ENCODE measurements at places on chromosomes 2 and 18.

GRCh38 chr2:235458839-235459273, 35.0 kb upstream of the AGAP1 start:
- no peak for DNase-seq

- peak; percentile 59 for DNase-seq
These were observed 110.5 kb downstream of the ACKR3 start for GRCh38 chr2:236679884-236680860.

- no peak for DNase-seq
These were observed 130.9 kb upstream of the SMAD7 start for GRCh38 chr18:49081511-49082155.

DNA sequence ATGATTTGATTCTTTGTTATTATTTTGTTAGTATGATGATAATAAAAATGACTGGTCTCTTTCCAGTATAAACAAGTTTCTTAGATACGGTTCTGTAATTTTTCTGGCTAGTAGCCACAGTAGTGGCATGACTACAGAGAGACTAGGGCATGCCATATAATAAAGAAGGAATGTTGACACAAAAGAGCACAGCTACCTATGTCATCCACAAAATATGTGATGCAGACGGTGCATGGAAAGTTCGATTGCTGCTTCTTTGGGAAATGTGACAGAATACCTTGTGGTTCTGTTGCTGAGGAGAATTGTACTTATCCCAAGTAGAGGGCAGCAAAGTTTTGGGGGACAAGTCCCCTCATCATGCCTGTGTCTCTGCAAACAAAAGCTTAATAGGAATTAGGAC, 26.1 kb upstream of the SETBP1 start:
- no peak for DNase-seq

GRCh38 chr2:135252805-135253458, 200.8 kb downstream of the RAB3GAP1 start:
- no peak for DNase-seq

DNA sequence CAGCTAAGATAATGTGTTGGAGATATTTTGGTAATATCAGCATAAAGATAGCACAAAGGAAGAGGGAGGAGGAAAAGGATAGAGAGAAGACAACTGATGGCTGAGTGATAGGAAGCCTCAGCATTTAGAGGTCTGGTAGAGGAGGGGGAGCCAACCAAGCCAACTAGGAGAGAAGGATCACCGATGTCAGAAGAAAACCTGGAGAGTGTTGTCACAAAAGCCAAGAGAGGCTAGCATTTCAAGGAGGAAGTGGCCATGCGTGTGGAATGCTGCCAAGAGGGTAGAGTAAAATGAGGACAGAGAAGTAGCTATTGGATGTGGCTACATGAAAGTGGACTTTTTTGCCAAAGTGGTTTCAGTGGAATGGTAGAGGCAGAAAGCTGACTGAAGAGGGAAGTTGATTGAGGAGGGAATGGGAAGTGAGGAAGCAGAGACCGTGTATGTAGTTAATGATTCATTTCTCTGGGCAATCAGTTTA, 34.3 kb downstream of the LCLAT1 start:
- no peak for DNase-seq

GRCh38 chr2:157032017-157032416, 225.5 kb upstream of the GALNT5 start:
- DNase-seq: peak; percentile 59

- DNase-seq: no peak
These were observed 314.9 kb upstream of the NRP2 start for GRCh38 chr2:205367331-205367935.

- DNase-seq: no peak
These were observed 41.9 kb upstream of the ZFP36L2 start for GRCh38 chr2:43268066-43268953.

DNA sequence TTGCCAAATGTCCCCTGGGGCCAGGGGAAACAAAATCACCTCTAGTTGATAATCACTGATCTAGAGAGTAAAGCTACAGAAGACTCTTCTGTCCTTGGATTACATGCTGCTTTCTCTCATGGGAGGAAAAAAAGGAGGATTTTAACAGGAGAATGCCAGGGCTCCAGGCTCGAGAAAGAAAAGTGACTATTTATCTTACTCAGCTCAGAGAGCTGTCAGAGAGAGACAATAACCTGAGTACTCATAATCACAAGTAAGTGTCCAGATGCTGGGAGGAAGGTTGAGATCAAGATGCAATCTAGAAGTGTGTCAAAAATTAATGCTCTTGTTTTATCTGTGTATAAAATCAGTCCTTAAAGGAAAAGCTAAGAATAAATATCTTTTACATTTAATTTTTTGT, 133.3 kb downstream of the PTRHD1 start:
- DNase-seq: no peak

GRCh38 chr2:200993097-200993496, 29.6 kb upstream of the ORC2 start:
- no peak for DNase-seq

GRCh38 chr2:120710256-120710655, 25.4 kb upstream of the GLI2 start:
- no peak for DNase-seq

DNA sequence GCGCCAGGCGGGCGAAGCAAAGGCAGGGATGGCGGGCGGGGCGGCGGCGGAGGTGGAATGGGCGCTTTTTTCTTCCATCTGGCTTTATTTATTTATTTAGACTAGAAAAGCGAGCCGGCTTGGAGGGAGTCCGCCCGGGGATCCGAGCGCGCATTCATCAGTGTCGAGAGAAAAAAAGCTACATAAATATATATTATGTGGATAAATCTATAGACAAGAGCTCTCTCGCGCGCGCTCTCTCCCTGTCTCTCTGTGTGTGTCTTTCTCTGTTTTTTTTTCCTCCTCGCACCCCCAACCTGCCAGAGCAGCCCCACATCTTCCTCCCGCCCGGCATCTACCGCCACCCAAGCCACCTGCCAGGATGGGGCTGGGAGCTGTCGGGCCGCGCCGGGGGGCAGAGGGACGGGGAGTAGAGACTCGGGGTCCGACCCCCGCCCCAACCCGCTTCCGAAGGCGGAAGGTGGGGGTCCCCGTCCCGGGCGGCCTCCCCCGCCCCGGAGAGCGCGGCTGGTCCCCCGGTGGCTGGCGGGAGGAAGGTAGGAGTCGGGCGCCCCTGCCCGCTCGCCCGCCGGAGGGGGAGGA, 972 bp upstream of the CELF4 start:
- no peak for DNase-seq

DNA sequence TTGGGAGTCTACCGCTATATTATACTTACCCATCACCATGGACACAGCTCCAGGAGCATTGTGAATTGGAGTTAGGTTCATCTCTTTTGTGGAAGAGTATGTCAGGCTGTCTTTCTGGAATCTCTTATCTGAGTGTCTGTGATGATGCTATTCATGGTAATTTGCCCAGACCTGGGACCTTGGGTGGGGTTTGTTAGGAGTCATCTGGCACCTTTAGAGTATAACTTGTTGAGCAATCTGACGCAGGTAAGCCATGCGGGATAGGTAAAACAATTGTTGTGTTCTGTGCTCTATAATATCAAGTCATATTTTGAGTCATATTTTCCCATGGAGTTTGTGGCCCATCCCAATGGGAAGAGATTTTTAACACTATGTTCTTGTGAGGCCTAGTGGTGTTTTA, 49.7 kb upstream of the MAPRE2 start:
- DNase-seq: no peak

DNA sequence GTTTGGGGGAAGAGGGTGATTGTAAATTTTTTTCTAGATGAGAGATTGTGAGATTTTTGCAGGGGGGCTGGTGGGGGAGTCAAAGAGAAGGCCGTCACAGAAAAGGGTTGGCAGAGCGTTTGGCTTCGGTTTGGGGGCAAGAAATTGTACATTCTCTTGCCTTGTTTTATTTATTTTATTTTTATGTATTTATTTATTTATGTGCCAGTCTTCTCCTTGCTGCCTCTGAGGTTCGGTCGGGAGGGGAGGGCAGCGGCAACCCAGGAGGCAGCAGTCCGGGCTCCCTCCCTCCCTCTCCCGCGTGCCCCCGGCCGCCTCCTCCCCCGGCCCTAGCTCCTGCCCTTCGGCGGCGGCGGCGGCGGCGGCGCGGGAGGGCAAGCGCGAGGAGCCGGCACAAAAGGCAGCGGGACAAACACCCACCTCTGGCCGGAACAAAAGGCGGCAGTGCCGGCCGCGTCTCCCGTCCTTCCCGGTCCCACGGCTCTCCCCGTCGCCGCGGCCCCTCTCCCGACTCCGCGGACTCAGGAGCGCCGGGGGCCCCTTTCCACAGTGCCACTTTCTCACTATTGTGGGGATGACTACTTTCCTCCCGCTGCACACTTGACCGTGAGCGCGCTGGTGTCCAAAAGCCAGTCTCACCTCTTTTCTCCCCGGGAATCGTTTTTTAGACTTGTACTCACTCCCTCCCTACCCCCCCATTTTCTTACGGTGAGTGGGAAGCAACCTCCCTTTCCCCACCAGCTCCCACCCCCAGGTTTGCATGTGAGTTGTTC, 1.2 kb downstream of the BCL11A start:
- DNase-seq: no peak

DNA sequence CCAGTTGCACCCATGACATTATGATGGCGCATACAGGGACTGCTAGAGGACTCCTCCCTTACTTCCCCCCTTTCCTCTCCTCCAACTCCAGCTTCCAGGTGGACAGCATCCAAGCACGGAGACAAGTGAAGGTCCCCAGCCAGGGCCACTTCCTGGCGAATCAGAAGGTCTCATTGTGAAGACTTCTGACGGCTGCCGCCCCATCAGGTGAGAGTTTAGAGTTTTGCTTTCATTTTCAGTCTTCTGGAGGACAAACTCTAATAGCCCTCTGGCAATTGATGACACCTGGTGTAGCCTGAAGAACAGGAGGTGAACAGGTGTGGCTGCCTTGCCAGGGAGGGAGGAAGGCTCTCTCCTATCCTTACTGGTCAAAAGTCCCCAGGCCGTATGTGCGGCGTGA, 77.3 kb upstream of the KCNH7 start:
- DNase-seq: no peak

GRCh38 chr2:133863106-133863800, 295.0 kb upstream of the NCKAP5 start:
- no peak for DNase-seq

- peak; percentile 85 for DNase-seq
These were observed 47.4 kb upstream of the SMAD7 start for GRCh38 chr18:48997985-48998831.

DNA sequence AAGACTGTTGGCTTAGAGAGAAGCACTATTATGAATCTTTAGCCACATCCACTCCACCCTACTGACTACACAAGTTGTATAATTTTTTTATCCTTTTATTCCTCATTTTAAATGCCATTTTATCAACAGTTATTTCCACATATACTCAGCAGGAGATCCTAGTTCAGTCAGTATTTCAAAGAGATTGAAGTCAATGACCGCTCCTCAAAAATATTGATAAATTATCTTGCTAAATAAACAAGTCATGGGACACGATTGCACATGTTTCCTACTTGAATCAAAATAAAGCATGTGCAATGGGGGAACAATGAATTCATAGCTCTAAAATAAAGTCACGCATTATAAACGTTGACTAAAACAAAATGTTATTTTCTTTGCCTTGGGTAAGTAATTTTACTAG, 496.5 kb downstream of the LRRTM4 start:
- DNase-seq: no peak

- no peak for DNase-seq
These were observed 32.0 kb upstream of the MAP2 start for GRCh38 chr2:209391776-209392401.

GRCh38 chr18:77061946-77062517, 70.6 kb downstream of the MBP start:
- DNase-seq: no peak

DNA sequence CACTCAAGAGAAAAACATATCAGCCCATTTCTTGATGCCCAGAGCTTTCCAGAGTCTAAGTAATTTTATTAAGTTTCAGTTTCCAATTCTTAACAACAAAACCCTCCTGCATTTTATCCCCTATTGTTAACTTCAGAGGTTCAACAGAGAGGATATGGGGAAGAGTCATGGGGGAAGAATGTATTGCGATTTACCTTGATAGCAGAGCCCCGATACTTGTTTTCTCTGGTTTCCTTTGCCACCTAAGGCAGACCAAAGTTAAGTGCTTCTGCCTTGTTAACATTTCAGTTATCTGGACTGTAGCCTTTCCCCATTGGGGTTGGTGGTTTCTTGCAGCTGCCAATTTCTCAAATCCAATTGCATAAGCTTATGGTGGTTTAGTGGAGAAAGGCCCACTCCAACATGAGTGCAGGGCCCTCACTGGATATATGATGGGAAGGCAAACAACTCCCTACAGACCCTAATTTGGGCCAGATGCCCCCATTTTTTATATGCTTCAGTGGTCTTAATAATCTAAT, 82.0 kb upstream of the ITGB6 start:
- DNase-seq: no peak

- DNase-seq: no peak
These were observed 46.8 kb upstream of the ANXA4 start for GRCh38 chr2:69694894-69695849.

- DNase-seq: no peak
These were observed 14.3 kb upstream of the MC5R start for GRCh38 chr18:13809531-13810255.

DNA sequence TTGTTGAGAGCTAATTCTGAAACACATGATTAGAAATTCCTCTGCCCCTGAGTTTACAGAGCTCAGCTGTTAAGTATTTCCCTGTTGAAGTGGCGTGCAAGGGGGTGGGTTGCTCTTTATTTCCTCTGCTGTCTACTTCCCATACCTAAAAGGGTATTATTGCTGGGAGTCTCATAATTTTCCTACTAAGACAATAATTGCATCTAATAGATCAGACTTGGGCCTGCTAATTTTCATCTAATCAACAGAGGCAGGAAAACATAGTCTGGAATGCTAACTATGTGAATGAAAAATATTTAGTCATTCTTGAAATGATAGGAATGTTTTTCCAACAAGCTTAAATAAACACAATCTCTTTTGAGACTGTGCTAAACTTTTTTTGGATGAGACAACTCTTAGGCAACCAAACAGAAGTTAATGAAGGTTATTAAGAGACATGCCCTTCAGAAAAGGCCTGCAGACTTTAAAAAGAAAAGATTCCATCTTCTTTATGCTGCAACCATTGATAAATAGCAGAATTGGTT, 111.4 kb downstream of the FEZ2 start:
- no peak for DNase-seq

- no peak for DNase-seq
These were observed 313.2 kb downstream of the SATB2 start for GRCh38 chr2:199144546-199144945.

GRCh38 chr2:20377741-20378140, 27.1 kb upstream of the PUM2 start:
- no peak for DNase-seq
